Endodermal cell (in vitro differentiated cells): ENCODE measurements at places on chromosomes 3 and 15. TPM values are rescaled to one million over a fixed set of nuclear protein-coding genes. Genes with fewer than 3 reads are reported as not detected.

GRCh38 chr3:62011666-62012065 is 361.7 kb downstream of the FEZF2 start:
- no peak overlapping the region for H3K27ac ChIP-seq
- H3K4me3 ChIP-seq = no peak overlapping the region
- H3K27me3 ChIP-seq = no peaks in the 10 kb centered on the region
- peaks cover 4% of the 10 kb centered on the region for H3K36me3 ChIP-seq
- no peak for DNase-seq

DNA sequence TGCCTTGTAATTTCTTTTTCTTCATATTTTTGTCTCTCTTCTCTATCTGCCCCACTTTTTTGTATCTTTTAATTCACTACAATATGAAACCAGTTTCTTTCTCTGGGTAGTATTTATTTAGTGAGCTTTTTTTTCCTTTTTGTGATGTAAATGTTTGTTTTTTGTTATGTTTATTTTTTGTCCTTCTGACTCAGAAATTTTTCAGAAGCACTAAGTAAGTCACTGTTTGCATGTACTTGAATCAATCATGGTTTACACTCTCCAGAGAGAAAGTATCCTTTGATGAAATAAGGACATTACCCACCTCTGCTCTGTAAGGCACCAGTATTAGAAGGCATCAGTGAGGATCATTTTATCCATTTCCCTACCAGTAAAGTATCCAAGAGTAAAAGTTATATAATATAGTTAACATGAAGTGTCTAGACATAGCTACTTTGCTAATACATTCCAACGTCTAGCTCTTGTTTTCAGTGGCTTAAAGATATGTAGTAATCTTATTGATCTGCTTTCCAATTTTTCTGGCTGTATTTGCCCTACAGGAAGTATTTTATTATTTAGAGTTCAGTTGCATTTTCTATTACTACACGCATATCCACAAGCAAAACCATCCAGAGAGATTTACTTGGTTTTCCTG is 25.4 kb downstream of the FILIP1L start:
- H3K4me3 ChIP-seq = no peak overlapping the region
- no peaks in the 10 kb centered on the region for H3K27me3 ChIP-seq
- DNase-seq = no peak
- peaks cover 3% of the 10 kb centered on the region for H3K4me1 ChIP-seq
- H3K36me3 ChIP-seq = no peaks in the 10 kb centered on the region

- no peak overlapping the region for H3K4me3 ChIP-seq
- peaks cover 26% of the 10 kb centered on the region for H3K36me3 ChIP-seq
- H3K27ac ChIP-seq = peak overlapping the region; percentile 34
- H3K27me3 ChIP-seq = no peaks in the 10 kb centered on the region
Measured at GRCh38 chr3:172201136-172201869, 161.9 kb downstream of the FNDC3B start.

The SLC15A2 gene
- 2.1 to 3.1 TPM (median 2.9 TPM) in 3 replicates for total RNA-seq

DNA sequence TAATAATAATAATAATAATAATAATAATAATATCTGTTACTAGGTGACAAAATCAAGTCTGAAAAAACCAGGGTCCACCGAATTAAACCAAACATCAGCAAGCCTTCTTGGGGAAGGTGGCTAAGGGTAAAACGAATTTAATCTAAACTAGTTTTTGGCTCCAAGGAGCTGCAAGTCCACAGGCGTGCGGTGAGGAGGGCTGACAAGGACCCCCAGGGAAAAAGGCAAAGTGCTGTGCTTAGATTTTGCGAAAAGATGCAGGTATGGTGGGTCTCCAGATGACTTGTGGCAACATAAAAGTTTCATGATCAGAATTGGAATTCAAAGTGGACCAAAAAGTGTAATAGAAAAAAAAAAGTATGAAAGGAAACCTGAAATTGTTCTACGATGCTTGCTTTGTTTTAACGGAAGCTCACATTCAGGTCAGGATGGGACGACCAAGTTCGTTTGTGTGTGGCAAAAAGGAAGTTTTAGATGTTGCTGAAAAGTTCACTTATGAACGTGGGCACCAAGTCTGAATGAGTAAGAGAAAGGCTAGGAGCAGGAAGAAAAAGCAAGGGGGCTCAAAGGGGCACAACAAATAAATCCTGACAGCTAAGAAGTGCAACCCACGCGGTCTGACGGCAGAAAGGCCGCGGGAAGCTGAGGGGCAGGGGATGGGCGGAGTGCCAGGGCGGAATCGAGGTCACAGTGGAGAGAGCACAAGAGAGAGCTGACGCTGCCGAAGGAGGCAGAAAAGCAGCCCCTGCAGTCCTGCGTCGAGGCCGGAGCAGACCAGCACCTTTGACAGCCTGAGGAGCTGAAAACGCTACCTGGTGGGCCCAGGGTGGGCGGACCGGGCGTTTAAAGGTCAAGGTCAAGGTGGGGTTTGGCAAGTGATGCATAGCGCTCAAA is 1.1 kb downstream of the WDR82 start:
- H3K36me3 ChIP-seq = peaks cover 35% of the 10 kb centered on the region
- peak overlapping the region; percentile 96 for H3K4me3 ChIP-seq
- peak; percentile 77 for DNase-seq
- H3K4me1 ChIP-seq = peaks cover 9% of the 10 kb centered on the region
- no peaks in the 10 kb centered on the region for H3K27me3 ChIP-seq
- peak overlapping the region; percentile 24 for H3K27ac ChIP-seq

GRCh38 chr3:32243519-32243918 is 5.0 kb downstream of the CMTM8 start:
- H3K4me3 ChIP-seq = no peak overlapping the region
- no peaks in the 10 kb centered on the region for H3K36me3 ChIP-seq
- no peaks in the 10 kb centered on the region for H3K4me1 ChIP-seq
- no peak for DNase-seq
- H3K27me3 ChIP-seq = peaks cover 15% of the 10 kb centered on the region
- H3K27ac ChIP-seq = no peak overlapping the region
